Activated T-cell treated with anti-CD3 and anti-CD28 coated beads for 1 hour (primary cell): ENCODE measurements at places on chromosomes 2 and 18.

DNA sequence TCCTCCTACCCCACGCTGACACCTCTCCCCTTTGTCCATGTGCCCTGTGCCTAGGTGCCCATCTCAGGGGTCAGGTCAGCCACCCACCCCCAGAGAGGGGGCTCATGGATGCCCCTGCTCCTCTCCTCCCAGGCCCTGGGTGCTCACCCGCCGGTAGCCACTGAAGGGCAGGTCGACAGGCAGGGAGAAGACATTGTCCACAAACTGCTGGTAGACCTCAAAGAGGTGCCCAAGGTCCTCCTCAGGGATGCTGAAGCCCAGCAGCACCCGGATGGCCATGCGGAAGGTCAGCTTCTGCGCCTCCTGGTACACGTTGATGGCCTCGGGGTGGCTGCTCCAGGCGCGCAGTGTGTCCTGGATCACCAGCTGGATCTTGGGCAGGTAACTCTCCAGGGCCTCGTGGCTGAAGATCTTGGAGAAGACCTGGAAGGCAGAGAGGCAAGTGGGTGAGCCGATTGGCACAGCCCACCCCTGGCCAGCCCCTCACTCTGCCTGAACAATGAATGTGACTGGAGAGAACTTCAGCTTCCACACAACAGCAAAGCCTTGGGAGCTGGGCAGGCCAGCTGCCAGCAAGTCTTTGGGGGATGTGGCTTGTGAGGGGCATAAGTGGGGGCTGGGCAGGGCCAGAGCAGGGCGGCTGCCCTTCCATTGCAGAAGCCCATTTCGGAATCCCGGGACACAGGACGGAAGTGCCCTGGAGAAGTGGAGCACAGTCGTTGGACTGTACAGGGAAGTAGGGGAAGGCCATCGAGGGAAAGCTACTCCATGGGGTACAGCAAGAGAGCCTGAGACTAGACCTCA is 12.5 kb downstream of the CYP26B1 start:
- no peak for DNase-seq

- no peak for DNase-seq
Measured at GRCh38 chr18:24474406-24474805, 14.0 kb downstream of the HRH4 start.

DNA sequence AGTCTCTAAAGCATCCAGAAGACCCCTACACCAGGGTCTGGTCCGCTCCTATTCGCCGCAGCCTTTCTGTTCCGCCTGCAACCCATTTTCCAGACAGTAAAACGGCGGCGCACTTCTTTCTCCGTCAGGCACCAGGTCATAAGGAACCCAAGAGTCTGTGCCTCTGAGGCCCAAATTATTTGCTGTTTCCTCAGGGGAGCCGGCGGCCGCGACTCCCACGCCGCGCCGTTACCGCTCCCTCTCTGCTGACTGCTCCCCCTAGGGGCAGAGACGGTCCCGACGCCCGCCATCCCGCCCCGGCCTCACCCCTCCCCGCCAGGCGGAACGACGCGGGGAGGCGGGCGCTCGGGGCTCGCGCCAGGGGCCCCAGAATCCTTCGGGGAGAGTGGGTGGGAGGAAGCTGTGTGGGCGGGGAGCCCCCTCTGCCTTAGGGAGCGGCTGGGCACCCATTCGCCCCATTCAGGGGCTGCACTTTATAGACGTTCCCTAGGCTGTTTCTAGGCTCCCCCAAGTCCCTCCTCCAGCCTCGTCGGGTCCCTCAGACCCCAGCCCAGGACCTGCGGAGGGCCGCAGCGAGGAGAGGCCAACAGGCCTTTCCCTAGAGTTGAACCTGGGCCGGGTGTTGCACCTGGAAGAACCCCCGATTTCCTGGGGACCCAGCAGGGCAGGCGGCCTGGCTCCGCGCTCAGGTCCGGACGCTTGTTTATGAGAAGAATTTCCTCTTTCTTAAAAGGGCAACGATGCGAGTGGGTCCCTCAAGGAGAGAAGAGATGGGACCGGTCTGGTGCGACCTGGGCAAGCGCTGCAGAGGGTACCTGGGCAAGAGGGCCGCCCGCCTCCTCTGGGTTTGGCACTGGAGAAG is 3.6 kb upstream of the CTDSP1 start:
- DNase-seq = peak; percentile 87

DNA sequence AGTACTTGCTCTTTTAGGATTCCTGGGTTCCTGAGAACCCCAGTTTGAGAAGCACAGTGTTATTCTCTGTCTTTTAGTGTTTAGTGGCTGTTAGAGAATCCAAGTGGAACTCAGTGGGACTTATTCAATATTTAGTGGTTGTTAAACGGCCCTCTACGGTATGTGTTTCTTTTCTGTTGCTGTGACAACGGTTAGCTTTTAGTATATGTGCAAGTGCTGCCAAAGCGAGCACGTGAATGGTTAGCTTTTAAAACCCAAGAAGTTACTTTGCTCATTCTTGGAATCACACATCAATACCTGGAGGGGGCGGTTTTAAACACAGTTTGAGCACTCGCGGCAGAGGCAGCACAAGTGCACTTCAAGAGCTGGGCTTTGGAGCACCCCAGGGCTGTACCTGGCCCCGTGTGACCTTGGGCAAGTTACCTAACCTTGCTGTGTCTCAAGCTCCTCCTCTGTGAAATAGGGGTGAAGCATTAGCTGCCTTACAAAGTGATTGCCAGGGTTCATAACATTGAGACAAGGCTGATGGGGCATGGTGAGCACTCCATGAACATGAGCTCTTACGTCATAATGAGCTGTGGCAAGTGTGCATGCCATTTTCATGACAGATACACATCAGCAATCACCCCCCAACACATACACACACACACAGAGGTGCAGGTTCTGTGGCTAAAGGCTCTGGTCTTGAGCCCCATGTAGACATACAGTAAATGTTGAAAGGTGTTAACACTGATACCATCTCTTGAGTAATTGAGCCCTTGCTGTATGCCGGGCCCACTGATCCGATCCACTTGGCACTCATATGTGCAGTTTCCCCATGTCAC is 234.1 kb downstream of the ALPK2 start:
- DNase-seq = no peak

GRCh38 chr18:77560341-77560992 is 310.8 kb downstream of the GALR1 start:
- DNase-seq = no peak

- no peak for DNase-seq
Measured at GRCh38 chr2:191148791-191149190, 2.0 kb downstream of the STAT4 start.

DNA sequence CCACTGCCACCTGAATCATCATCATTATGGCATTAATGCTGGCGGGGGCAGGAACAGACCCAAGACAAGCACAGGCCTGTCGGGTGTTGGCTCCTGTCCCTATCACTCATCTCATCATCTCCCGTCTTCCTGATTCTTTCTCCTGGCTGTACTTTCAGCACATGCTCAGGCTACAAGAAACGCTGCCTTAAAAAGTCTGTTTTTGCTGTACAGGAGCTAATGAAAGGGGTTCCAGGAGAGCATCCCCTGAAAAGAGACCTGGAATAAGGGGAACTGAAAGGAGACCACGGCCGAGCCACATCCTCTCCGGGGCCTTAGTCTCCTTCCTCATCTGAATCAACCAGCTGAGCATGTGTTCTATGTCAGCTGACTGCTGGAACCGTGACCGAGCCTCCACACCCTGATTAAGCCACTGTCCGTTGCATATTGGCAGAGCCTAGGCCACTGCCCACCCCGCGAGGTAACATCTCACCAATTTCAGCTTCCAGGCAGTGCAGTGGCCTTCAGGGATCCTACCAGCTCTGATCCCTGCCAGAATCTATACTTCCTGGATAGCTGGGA is 62.6 kb downstream of the DNMT3A start:
- DNase-seq = no peak

GRCh38 chr2:134578316-134578715 is 140.5 kb downstream of the TMEM163 start:
- no peak for DNase-seq

GRCh38 chr18:6881034-6881820 is 151.7 kb downstream of the ARHGAP28 start:
- DNase-seq = no peak

DNA sequence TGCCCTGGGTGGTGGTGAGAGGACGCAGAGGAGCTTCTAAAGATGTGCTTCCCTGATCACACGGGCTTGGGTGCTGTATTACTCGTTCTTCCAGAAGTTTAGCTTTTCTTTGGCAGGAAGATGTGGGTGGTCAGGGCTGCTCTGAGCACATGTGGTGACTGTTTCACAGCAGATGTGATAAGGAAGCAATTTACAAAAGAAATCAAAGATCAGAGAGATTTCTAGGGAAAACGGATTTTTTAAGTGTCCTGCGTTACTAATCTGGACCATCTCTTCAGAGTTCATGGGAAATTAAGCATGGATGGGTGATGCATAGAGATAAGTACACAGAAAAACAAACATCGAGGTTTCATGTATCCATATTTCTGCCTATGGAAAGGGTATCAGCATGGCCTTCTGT is 99.4 kb downstream of the WDSUB1 start:
- DNase-seq = no peak

GRCh38 chr2:41966920-41967319 is 80.9 kb upstream of the PKDCC start:
- no peak for DNase-seq

GRCh38 chr2:217116610-217117009 is 256.7 kb upstream of the TNP1 start:
- DNase-seq = no peak

GRCh38 chr2:96540136-96540535 is 3.6 kb downstream of the ARID5A start:
- DNase-seq = no peak

DNA sequence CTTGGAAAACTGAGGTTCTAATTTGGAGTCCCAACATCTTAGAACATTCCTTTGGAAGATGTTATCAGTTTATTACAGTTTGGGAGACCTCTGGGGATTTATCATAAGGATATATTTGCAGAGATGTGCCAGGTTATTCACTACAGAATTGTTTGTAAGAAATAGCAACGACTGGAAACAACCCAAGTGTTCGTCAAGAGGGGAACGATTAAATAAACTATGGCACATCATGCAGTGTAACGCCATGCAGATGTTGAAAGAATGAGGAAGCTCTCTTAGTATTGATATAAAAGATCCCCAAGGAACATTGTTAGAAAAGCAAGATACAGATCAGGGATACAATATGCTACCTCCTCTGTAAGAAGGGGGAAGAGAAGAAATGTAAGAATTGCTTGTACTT is 210.6 kb downstream of the TMEM247 start:
- no peak for DNase-seq

- no peak for DNase-seq
Measured at GRCh38 chr2:199228887-199229819, 228.6 kb downstream of the SATB2 start.

- DNase-seq = no peak
Measured at GRCh38 chr2:37827911-37828511, 97.1 kb upstream of the RMDN2 start.

GRCh38 chr2:235421618-235422017 is 72.2 kb upstream of the AGAP1 start:
- no peak for DNase-seq

- no peak for DNase-seq
Measured at GRCh38 chr2:235627682-235628081, 133.8 kb downstream of the AGAP1 start.

GRCh38 chr2:186542002-186542401 is 47.9 kb upstream of the ITGAV start:
- DNase-seq = no peak

- DNase-seq = no peak
Measured at GRCh38 chr2:213537579-213537978, 253.3 kb downstream of the SPAG16 start.

- no peak for DNase-seq
Measured at GRCh38 chr2:45836316-45836715, 184.8 kb downstream of the PRKCE start.

DNA sequence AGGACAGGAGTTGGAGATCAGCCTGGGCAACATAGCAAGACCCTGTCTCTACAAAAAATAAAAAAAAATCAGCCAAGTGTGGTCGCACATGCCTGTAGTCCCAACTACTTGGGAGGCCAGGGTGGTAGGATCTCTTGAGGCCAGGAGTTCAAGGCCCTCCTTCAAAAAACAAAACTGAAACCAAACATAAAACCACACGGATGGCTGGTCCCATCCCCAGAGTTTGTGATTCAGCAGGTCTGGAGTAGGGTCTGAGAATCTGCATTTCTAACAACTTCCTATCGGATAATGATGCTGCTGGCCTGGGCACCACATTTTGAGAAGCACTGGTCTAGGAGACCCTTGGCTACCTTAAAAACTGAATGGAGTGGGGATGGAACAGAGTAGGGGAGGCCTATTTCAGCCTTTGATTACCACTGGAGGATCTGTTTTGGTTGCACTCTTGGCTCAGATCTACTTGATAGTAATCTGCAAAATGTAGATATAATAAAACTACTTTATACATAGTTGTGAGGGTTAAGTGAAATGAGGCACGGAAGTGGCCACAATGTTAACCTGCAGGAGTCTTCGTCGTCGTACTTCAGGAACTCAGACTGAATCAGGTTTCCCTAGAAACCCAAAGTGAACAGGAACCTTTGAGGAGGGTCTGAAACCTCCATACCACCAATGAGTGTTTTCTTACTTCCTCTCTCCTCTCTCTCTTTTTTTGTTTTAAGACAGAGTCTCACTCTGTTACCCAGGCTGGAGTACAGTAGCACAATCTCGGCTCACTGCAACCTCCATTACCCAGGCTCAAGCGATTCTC is 25.5 kb upstream of the NFE2L2 start:
- DNase-seq = no peak

GRCh38 chr2:237617587-237617982 is 9.8 kb upstream of the LRRFIP1 start:
- DNase-seq = no peak

- DNase-seq = no peak
Measured at GRCh38 chr2:167764772-167765341, 482.5 kb downstream of the STK39 start.

- DNase-seq = no peak
Measured at GRCh38 chr18:53745224-53745967, 479.1 kb downstream of the MBD2 start.

GRCh38 chr2:134675314-134675713 is 43.5 kb downstream of the TMEM163 start:
- no peak for DNase-seq

DNA sequence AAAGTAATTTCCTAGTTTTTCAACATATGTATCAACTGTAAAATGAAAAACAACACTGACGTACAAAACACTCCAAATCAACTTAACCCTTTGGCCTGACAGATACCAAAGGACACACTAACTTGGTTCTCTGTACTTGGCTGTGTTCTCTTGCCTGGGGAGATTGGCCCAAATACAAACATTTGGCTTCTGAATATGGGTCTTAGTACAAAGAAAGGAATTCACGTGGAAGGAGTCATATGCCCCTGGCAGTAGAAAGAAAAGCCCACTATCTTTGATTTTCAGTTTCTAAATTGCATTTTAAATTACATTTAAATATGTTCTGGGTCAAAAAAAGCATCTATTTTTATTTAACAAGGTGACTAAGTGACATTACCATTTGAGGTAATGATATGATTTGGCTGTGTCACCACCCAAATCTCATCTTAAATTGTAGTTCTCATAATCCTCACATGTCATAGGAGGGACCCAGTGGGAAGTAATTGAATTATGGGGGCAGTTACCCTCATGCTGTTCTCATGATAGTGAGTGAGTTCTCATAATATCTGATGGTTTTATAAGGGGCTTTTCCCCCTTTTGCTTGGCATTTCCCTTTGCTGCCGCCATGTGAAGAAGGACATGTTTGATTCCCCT is 153.6 kb upstream of the CCDC195 start:
- DNase-seq = no peak
